ENCODE measurements at places on chromosomes 1 and 21.

DNA sequence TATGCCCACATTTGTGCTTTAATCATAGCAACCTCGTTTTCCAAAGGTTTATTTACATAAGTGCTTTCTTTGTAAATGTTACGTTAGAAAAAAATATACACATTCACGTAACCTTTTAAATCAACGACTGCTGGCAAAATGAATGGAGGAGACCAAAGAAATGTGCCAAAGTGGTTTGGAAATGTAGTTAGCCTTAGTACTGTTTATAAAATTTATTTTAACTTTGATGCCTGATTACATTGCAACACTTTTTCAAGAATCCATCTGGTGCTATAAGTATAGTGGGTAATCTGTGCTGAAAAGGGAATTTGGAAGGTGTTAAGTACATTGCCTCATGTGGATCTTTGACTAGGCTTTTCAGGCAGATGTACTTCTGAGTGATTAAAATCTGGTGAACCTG, 108.9 kb downstream of the IFI44 start:
- no peak for DNase-seq

DNA sequence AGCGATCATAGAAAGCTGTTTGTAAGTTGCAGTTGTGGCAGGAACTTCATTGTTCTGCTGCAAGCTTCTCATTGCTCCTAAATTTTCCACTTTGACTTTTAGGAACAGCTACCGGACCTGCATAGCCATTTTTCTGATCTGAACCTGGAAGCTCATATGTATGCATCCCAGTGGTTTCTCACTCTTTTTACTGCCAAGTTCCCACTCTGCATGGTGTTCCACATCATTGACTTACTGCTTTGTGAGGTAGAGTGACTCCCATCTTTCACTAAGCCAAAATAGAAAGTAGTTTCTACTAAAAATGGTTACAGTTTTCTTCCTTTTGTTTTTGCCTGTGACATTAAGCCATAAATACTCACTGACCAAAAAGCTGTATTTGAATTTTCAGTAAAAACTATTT, 254.2 kb downstream of the GPR52 start:
- no peak for DNase-seq

DNA sequence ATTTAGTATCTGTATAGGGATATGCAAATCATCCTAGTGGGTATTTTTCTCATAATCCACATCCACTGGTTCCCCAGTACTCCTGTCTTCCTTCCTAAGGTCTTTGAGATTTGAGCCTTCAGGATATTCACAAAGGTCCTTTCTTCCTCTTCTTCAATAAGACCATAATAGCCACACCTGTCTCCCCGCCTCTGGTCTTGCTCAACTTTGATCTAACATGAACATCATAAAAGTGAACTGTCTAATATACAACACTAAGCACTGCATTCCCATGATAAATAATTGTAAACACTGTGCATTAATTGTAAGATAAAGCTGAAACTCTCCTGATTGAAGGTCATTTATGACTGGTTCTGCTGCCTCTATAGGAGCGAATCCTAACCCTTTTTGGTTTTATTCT, 184.6 kb downstream of the DENND1B start:
- no peak for DNase-seq

- DNase-seq, result no peak
Measured at GRCh38 chr21:41598561-41599431, 90.8 kb upstream of the TMPRSS2 start.

- no peak for DNase-seq
Measured at GRCh38 chr1:179575497-179576314, at the start of gene NPHS2. NPHS2 (minus strand) TSS chr1:179575948; CDS start chr1:179575864, 84 bp downstream.

DNA sequence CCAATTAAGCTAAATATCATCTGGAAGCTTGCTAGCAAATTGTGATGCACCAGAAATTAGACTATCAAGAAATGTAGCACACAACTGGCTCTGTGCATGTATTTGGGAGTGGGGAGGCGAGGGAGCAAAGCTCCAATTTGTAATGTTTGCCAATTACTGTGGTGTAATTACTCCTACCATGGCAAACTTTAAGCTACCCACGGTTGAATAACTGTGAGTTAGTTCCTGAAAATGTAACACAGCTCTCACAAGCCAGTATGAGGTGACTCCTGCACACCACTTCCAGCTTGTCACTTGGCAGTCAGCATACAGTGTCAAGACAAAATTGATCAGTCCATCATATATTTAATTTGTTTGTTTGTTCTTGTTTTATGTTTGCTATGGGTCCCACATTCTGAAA, 141.2 kb downstream of the TM2D1 start:
- DNase-seq, result no peak

- DNase-seq, result no peak
Measured at GRCh38 chr1:20348326-20348915, 57.7 kb downstream of the VWA5B1 start.

DNA sequence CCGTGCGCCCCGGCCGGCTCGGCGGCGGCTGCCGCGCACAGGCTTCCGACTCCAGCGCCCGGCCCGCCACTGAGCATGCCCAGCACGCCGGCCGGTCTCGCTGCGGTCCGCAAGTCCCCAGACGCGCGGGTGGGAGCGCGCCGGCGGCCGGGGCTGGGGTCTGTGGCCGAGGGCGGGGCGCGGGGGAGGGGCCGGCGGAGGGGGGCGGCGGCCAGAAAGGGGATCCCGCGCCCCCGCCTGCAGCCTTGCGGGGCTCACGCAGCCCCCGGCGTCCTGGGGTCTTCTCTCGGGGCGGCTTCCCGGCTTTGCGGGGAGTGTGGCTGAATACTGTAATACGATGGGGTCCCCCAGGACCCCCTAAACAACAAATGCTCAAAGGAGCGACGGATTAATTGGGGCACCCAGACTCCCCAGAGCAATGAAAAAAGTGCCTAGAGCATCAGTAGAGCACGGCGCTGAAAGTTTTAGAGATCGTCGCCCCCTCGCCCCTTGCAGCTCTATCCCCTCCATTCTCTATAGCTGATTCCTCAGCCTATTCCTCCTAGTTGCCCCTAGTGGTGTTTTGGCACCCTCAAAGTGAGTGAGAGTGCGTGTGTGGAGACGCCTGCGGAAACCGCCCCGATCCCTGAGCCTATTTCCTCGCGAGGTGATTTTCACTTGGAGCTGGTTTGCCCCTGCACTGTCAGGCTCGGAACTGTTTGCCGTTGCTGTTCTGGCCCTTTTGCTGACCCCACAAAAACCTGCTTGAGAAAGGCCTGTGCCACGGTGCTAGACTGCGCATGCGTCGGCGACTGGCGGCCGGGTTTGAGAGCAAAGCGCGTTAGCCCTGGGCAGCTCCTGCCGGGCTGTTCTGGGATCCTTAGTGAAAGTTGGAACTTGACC, at the start of gene VAV3:
Gene VAV3, minus strand, starts transcription at position 71 of the 882 bp plus-strand sequence. CDS start 311 bp downstream, outside the sequence.
- DNase-seq, result no peak

DNA sequence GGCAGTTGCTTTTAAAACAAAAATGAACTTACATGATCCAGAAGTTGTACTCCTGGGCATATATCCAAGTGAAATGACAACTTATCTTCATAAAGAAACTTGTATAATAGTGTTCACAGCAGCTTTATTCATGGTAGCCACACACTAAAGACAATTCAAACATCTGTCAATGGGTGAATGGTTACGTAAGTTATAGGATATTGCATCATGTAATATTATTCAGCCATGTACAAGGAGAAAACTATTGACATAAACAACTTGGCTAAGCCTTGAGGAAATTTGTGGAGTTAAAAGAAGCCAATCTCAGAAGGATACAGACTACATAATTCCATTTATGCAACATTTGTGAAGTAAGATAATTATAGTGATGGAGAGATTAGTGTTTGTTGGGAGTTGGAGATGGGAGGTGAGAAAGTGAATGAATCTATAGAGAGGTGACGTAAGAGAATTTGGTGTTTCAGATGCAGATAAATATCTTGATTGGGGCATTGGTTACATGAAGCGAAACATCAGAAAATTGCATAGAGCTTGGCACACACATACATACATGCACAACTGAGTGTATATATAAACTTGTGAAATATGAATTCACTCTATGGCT, 49.9 kb upstream of the GRIK1 start:
- DNase-seq, result no peak

GRCh38 chr1:173505391-173505790, 28.3 kb downstream of the PRDX6 start:
- DNase-seq, result no peak

- DNase-seq, result no peak
Measured at GRCh38 chr1:85359874-85360721, 83.7 kb upstream of the BCL10 start.

DNA sequence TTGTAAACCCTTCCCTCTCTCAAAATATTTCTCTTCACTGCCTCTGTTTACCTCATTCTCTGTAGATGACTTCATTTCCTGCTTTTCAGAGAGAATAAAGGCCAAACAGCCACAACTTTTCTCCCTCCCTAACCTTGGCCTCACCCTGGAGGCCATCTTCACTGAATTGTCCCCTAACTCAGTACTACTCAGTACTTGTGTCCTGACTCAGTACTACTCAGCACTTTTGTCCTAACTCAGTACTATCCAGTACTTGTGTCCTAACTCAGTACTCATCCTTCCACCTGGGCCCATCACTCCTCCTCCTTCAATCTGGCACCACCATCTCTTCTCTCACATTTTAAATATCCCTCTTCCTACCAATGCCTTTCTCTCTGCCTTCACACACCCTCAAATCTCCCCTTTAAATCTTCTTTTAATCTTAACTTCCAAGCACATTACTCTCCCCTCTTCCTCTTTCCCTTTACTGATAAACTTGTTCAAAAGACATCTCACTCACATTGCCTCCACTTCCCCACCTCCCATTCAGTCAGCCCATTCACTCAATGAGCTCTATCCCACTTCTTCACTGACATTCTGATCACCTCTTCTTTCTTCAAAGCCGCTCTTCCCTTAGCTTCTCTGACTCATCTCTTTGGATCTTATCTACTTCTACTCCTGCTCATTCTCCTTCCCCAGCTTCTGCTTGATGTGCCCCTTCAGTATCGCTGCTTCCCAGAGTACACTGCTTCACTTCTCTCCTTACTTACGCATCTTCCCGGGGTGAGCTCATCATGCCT, 121.4 kb downstream of the RNF220 start:
- no peak for DNase-seq

GRCh38 chr1:151311589-151312331, 15.5 kb downstream of the PI4KB start:
- peak; percentile 95 for DNase-seq

DNA sequence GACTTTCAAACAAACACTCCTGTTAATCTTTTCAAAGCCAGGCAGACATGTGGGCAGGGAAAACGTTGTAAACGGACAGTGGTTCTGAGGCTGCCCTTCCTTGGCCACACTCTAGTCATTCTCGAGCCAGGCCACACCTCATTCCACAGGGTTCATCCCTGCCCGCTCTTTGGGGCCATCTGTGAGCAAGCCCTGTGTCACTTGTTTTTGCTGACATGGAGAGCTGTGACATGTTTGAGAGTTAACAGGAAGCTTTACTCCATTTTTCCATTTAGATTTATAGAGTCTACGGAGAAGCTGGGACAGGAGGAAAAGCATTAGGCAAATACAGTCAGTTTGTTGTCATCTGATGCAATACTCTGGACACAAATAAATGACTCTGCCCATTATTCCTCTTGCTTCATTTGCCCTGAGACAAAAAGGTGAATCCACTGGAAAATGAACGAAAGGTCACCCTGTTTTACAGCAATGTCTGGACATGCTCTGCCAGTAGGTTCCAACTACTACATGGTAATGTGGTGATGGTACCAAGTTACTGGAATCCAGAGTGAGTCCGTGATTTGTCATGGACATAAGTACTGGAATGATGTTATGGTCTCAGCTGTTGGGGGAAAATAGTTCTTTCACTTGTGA, 126.9 kb downstream of the CLIC6 start:
- no peak for DNase-seq

DNA sequence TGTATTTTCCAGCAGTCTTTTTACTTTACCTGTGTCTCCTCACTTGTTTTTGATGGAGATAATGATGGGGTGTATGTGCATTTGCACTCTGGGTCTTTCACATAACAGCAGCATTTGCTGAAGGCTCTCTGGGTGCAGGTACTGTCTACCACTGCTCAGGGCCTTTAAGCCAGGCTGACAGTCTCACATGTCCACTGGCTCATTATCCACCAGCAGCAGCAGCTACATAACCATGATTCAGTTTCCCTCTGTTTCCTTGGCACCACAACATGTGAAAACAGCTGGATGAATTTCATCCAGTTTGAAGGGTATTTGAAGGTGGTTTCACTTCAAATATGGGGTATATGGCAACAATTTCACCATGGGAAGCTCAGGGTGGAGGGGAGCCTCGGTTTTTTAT, 41.2 kb upstream of the ROR1 start:
- DNase-seq, result no peak

DNA sequence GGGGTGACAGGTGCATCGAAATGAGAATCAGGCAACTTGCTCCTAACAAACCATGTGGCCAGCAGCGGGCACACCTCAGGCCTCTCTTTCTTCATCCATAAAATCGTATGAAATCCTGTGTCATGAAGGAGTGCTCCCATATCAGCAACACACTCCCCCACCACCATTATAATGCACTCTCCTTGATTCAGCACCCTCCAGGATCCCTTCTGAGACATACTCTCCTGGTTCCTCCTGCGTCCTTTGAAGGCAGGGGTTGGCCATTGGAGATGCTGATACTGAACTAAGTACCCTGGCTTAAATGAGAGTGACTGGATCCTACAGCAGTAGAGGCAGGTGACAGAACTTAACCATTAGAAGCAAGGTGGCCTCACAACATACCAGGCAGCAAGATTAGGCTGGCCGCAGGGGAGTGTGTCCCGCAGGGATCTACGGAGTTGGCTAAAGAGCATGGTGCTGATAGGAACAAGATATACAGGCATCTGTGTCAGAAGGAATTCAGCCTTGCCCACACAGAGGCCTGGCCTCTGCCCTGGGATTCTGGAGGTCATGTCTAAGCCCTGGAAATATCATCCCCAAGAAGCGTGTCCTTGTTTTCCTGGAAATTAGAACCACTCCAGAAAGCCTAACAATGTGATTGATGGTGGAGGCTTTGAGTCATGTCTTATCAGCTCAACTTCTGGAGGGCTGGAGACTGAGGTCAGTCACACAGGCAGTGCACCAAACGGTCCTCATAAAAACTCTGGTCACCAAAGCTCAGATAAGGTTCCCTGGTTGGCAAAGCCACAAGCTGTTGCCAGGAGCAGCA, 16.8 kb downstream of the S100A7A start:
- no peak for DNase-seq

- DNase-seq, result no peak
Measured at GRCh38 chr1:198326915-198327314, 170.1 kb downstream of the NEK7 start.

GRCh38 chr1:5424802-5425703, 567.2 kb downstream of the NPHP4 start:
- DNase-seq, result no peak

DNA sequence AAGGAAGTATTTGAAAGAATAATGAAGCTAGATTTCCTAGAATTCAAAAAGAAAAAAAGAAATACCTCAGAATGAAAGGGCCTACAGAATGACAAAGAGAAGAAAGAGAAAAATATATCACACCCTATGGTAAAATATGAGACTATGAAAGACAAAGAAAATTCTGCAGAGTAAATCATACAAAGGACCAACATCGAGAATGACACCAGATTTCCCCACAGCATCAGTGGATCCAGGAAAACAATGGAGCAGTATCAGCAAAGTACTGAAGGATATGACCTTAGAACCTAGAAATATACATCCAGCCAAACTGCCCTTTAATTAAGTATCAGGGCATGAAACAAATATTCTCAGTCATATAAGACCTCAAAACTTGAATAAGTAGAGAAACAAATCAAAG, 21.2 kb upstream of the IFNAR2 start:
- no peak for DNase-seq
